ENCODE measurements at places on chromosomes 4 and X.

DNA sequence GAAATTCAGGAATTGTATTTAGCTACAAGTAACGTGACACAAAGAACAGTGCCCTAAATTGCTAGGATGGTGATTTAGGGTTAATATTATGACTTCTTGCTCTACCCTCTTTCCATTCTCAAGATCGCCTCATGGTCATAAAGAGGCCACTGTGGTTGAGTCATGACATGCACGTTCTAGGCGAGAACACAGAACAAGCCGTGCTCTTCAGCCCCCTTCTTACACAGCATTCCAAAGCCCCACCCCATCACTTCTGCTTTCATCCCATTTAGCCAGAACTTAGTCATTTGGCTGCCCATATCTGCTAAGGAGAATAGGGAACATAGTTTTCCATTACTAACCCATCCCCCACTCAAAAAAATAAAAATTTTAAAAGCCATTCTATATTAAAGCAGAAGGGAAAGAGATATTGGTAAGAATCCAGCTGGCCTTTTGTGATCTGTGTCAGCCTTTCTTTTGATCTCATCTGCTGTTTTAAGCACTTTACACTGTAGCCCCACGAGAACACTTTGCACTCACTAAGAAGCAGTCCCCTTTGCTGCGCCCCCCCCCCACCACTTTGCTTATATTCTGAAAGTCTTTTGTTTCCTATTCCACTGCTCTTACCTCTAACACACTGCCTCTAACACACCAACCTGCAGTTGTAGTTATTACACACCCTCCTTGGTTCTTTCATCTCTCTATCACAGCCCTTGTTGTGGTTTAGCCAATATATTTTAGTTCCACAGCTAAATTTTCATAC is 28.4 kb downstream of the NPNT start:
- no peak for DNase-seq

DNA sequence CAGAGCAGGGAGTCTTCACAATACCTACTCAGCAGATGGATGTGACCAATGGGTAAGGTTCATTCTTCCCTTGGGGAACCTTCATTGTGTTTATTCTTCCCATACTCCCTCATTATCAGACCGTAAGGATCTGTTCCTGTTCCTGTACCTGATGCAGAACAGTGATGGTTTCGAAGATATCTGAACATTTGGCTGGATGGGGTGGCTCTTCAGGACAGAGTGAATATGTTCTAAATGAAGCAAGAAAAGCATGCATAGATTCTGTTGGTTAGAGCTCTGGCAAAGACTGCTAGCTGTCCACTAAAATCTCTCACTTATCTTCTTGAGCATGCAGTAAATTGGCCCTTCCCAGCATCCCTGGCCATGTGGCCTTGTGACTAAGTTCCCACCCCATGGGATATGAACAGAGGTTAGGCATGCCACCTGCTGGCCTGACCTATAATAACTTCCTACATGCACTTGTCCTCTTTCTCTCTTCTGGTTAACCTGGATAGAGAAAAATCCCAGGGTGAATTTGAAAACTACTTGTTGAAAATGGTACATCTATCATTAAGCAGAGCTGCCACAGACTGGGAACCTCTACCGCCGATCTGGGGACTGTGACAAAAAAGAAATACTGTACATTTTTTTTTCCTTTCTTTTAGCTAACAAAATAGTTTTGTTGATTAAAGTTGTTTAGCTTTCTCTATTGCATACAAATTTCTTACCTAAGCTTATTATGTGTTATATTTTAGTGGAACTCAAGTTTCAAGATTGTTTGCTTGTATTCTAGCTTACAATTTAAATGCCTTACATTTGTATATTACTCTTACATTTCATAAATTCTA is 60.0 kb upstream of the BANK1 start:
- DNase-seq: peak; percentile 73

DNA sequence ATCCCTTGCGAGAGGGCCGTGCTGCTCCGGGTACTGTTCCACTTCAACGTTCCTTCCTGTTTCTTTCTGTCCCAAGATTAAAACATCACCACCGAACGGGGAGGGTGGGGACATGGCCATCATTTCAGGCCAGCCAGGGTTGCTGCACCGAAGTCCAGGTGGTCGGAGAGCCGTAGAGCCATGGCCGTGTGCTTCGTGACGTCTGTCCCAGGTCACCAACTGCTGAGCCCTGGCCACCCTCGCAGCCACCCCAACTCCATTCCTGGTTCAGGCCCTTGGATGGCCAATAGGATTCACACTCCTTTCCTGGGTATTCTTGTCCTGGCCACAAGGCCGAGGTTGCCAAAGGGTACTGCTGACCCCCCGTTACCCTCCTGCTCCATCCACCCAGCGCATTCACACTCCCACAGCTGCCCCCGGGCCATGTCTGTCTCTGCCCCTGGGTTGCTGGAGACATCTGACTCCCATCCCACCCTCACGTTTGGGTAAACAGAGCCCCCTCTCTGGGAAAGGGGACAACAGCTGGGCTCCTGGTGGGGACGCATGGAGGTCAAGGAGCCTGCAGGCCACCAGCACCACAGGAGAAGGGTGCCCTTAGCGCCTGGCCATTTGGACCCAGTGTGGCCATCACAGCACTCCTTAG is 103.2 kb downstream of the HMX1 start:
- no peak for DNase-seq

DNA sequence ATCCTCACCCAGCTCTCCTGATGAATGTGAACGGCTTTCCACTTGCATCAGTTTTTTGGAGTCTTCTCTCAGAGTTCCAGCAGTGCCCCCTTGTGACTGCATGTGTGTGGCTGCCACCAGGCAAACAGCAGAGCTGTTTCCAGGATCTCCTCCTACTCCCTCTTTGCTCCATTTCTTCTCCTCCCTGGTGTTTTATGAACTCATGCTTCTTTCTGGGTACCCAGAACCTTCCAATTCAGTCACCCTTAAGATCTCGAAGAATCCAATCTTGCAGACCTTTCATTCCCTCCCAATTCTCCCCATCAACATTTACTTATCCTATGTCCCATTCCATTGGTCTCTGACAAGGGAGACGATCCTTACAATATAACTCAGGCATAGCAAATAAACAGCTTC is 6.8 kb upstream of the TCEANC start:
- peak; percentile 75 for DNase-seq

GRCh38 chrX:30997411-30997810 is 74.4 kb downstream of the FTHL17 start:
- DNase-seq: no peak

GRCh38 chrX:132433001-132433400 is 55.8 kb downstream of the MBNL3 start:
- peak; percentile 11 for DNase-seq

GRCh38 chr4:66157594-66157993 is 487.3 kb upstream of the EPHA5 start:
- no peak for DNase-seq

DNA sequence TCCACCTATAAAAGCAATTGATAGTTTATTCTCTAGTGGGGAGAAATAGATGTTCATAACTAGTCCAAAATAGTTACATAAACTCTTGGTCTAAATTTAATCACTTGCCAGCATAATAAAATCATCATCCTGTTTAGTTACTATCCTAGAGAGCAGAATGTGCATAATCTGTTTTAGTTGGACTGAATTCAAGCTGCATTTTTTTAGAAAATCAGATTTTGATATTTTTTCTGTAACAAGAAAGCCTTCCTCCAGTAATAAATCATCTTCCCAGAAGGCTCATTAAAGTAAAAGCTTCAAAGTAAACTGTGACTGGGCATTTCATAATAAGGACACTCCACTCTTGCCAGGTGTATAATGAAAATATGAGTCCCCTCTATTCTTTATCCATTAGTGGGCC is 453.1 kb downstream of the TRAM1L1 start:
- DNase-seq: no peak

- no peak for DNase-seq
Measured at GRCh38 chrX:12672367-12673106, 118.7 kb upstream of the PRPS2 start.

GRCh38 chr4:145625677-145626622 is 6.8 kb downstream of the MMAA start:
- DNase-seq: no peak

- no peak for DNase-seq
Measured at GRCh38 chr4:16783119-16783518, 115.3 kb downstream of the LDB2 start.

DNA sequence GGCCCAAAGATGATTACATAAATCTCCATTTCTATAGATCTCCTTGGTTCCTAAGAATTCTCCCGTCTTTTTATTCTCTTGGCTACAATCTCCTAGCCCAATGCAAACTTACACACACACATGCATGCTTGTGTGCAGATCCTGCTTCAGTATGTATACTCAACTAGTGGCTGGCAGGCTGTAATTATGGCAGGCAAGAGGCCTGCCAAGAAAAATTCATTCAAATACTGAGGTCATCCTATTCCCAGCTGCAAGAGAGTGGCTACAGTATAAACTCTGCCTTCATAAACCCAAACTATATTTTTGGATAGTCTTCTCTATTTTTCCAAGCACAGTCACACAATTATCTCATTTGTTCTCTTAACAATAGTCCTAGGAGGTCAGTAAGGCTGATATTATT is 95.2 kb downstream of the SHROOM4 start:
- no peak for DNase-seq

- DNase-seq: no peak
Measured at GRCh38 chrX:10130354-10130753, 26.4 kb upstream of the CLCN4 start.

DNA sequence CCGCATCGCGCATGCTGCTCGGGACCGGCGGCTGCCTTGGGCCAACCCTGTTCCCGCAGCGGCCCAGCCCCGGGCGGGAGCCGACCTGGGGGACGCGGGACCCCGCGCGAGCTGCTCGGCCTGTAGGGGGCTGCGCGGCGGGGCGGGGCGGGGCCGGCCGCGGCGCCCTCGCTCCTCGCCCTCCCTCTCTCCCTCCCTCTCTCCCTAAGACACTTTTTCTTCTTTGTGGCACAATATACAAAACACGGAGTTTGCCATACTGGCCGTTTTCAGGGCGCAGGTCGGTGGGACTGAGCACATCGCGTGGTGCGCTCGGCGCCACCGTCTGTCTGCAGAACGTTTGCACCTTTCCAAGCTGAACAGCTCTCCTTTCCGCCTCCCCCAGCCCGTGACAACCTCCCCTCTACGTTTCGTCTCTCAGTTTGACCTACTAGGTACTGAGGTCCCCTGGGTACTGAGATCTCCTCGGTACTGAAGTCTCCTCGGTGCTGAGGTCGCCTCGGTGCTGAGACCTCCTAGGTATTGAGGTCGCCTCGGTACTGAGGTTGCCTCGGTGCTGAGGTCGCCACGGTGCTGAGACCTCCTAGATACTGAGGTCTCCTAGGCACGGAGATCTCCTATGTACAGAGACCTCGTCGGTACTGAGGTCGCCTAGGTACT is 261.1 kb upstream of the PLCXD1 start:
- DNase-seq: no peak

GRCh38 chr4:186942758-186943377 is 219.2 kb upstream of the FAT1 start:
- DNase-seq: peak; percentile 70

- no peak for DNase-seq
Measured at GRCh38 chr4:13888112-13888511, 260.6 kb upstream of the BOD1L1 start.

- DNase-seq: peak; percentile 77
Measured at GRCh38 chr4:40180356-40180755, 16.5 kb upstream of the RHOH start.

DNA sequence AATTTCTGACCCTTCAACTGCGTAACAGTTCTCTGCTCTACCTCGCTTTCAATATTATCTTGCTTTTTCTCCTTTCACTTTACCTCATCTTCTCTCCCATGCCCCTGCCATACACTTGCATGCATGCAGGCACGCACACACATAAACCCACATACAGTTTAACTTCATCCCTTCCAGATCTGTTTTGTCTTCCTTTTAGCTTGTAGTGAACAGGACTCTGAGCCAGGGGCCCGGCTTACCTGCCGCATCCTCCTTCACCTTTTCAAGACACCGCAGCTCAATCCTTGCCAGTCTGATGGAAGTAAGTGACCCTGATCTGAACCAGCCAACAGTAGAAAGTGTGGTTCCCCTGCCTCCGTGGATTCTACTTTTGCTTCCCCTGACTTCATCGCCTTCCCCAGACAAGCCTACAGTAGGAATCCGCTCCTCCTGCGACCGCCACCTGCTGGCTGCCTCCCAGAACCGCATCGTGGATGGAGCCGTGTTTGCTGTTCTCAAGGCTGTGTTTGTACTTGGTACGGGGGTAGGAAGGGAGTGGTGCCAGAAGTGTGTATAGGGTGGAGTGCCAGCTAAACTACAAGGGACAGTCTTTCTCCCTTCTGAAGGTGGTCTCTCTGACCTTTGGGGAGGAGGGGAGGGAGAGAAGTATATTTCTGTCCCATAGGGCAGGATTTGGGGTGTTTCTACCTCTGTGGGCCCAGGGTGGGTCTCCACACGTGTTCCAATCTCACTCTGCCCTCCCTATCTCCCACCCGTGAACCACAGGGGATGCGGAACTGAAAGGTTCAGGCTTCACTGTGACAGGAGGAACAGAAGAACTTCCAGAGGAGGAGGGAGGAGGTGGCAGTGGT is 10.7 kb downstream of the MED12 start:
- peak; percentile 64 for DNase-seq

- DNase-seq: peak; percentile 39
Measured at GRCh38 chr4:115126491-115126890, 13.1 kb upstream of the NDST4 start.

GRCh38 chrX:151713849-151714248 is 2.0 kb upstream of the FATE1 start:
- peak; percentile 18 for DNase-seq

DNA sequence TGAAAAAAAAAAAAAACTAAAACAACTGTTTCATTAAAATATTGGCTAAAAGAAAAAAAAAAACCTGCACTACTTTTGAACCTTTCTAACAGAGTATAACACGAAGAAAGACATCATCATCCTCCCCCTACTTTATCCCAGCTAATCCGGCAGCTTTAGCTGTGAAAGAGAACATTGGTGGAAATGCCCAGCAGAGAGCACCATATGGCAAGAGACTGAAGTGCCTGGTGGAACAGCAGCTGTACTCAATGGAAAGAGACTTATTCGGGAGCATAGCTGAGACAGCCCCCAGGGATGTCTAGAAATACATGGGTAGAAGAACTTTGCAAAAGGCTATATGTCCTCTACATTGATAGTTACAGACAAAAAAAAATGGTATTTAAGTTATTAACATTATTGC is 30.3 kb downstream of the STPG2 start:
- DNase-seq: peak; percentile 44

- DNase-seq: no peak
Measured at GRCh38 chr4:54708339-54709279, 50.9 kb downstream of the KIT start.
